ENCODE measurements at places on chromosomes 16 and 17. TPM values are rescaled to one million over a fixed set of nuclear protein-coding genes. Genes with fewer than 3 reads are reported as not detected.

Gene PRR14
- 26.7 TPM for total RNA-seq

Gene METRN
- total RNA-seq: 182 TPM

Gene SPHK1
- total RNA-seq: 54.4 TPM

Gene FOXL1
- total RNA-seq: 1.0 TPM

Gene SLC4A1
- not detected for total RNA-seq

Gene NOTUM
- total RNA-seq: 0.60 TPM
